ENCODE measurements at places on chromosomes 12 and 14.

DNA sequence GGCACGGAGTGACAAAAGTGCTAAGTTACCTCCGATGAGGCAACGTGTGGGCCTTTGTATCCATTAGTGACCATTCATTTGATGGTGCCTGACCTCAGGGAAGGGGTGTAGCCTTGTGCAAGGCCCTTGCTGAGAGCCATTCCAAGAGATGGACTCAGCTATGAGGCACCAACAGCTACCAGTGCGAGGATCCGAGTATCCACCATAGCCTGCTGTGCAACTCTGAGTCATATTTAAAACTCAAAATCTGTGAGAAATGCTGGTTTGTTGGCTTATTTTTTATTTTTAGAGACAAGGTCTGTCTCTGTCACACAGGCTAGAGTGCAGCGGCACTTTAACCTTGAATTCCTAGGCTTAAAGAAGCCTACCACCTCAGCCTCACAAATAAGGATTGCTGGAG is 25.1 kb upstream of the WNK1 start:
- DNase-seq = no peak

- no peak for DNase-seq
Measured at GRCh38 chr14:52014601-52015267, 25.4 kb downstream of the RTRAF start.

- no peak for DNase-seq
Measured at GRCh38 chr14:64440494-64440893, 24.8 kb upstream of the AKAP5 start.

DNA sequence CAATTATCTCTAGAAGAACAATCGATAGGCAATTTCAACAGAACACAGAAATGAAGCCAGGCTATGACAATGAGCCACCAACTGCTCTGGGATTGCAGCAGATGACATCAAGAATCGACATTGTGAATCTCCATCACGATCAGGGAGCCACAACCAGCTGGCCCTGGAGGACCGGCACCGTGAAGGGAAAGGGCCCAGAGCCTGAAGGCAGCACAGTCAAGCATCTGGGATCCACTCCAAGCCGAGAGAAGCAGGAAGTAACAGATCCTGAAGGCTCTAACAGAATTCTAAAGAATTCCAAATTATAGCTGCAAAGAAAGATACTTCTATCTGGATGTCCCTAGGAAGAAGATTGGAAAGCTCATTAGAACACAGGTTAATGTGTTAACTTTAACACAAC is 61.0 kb downstream of the LRRC74A start:
- DNase-seq = no peak

DNA sequence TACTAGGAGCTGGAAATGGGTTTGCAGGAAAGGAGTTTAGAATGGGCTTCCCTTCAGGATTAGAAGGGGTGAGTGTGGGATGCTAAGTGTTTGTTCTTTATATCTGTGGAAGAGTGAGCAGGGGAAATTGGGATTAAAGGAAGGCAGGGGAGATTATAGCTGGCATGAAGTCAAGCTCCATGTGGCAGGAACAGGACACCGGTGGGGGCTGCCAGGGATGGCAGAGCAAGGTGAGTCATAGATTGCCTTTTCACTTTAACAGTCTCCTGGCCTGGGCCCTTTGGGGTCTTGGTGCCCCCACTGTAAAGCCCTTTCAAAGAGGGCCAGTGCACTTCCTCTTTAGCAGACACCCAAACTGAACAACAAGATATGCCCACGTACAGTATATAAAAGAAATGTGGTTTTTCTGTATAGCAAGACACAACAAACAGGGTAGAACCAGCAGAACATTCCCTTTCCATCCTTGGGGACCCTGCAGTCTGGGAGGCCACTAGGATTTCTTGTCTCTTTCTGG is 23.1 kb upstream of the FBXO21 start:
- DNase-seq = no peak

DNA sequence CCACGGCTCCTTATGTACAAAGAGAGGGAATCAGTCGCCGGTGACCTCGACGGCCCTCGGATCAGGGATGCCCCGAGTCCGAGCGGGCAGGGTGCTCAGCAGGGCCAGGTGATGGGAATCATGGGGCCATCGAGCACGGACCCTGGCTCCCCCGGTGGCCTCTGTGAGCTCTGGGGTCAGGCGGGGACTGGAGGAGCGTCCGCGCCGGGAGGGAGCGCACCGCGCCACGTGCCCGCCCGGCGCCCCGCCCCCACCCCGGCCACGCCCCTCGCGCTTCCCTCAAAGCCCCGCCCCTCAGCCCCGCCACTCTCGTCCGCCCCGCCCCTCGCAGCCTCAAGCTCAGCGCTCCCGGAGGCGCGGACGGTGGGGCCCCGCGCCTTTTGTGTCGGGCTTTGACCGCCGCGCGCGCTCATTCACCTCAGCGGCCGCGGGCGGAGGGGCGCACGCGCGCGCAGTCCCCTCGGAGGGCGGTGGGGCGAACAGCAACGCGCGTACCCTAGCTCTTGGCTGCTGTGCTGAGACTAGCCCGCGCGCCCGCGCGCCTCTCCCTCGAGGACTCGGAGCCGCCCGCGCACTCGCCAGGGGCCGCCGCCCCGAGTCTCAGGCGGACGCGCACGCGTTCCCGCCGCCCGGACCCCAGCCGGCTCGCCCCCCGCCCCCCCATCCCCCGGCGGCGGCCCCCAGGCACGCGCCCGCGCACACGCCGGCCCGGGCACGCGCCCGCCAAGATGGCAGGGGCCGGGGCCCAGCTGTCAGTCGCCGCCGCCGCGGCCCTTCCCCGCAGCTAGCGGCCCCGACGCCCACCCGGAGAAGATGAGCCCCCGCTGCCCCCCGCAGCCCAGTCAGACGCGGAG is 93.9 kb upstream of the EVL start:
- DNase-seq = peak; percentile 68
